ENCODE measurements at places on chromosomes 7 and 10.

GRCh38 chr10:28915989-28916588 lies 238.8 kb downstream of the BAMBI start:
- H3K4me3 ChIP-seq: no peak overlapping the region
- H3K27ac ChIP-seq: no peak overlapping the region
- peaks cover 5% of the 10 kb centered on the region for H3K27me3 ChIP-seq
- DNase-seq: no peak
- H3K4me1 ChIP-seq: no peaks in the 10 kb centered on the region

GRCh38 chr7:30240106-30240800 lies 44.1 kb upstream of the ZNRF2 start:
- peak overlapping the region; percentile 20 for H3K27ac ChIP-seq
- H3K4me3 ChIP-seq: peak overlapping the region; percentile 30
- peaks cover 35% of the 10 kb centered on the region for H3K4me1 ChIP-seq
- H3K36me3 ChIP-seq: no peaks in the 10 kb centered on the region

- DNase-seq: no peak
- no peak overlapping the region for H3K4me3 ChIP-seq
- H3K4me1 ChIP-seq: no peaks in the 10 kb centered on the region
- no peak overlapping the region for H3K27ac ChIP-seq
- no peaks in the 10 kb centered on the region for H3K27me3 ChIP-seq
Measured at GRCh38 chr7:145643981-145644380, 472.6 kb upstream of the CNTNAP2 start.

- no peaks in the 10 kb centered on the region for H3K27me3 ChIP-seq
- H3K4me1 ChIP-seq: peaks cover 42% of the 10 kb centered on the region
- H3K27ac ChIP-seq: peak overlapping the region; percentile 37
- peaks cover 24% of the 10 kb centered on the region for H3K36me3 ChIP-seq
- H3K4me3 ChIP-seq: no peak overlapping the region
Measured at GRCh38 chr10:50326757-50327701, 75.7 kb upstream of the ASAH2 start.

GRCh38 chr7:22390516-22390915 lies 33.6 kb upstream of the RAPGEF5 start:
- H3K27ac ChIP-seq: no peak overlapping the region
- peaks cover 11% of the 10 kb centered on the region for H3K27me3 ChIP-seq
- H3K36me3 ChIP-seq: no peaks in the 10 kb centered on the region
- H3K4me1 ChIP-seq: peaks cover 5% of the 10 kb centered on the region
- no peak for DNase-seq
- H3K4me3 ChIP-seq: no peak overlapping the region

- H3K4me3 ChIP-seq: no peak overlapping the region
- DNase-seq: no peak
- H3K36me3 ChIP-seq: no peaks in the 10 kb centered on the region
Measured at GRCh38 chr10:32851301-32851700, 106.7 kb downstream of the ITGB1 start.

DNA sequence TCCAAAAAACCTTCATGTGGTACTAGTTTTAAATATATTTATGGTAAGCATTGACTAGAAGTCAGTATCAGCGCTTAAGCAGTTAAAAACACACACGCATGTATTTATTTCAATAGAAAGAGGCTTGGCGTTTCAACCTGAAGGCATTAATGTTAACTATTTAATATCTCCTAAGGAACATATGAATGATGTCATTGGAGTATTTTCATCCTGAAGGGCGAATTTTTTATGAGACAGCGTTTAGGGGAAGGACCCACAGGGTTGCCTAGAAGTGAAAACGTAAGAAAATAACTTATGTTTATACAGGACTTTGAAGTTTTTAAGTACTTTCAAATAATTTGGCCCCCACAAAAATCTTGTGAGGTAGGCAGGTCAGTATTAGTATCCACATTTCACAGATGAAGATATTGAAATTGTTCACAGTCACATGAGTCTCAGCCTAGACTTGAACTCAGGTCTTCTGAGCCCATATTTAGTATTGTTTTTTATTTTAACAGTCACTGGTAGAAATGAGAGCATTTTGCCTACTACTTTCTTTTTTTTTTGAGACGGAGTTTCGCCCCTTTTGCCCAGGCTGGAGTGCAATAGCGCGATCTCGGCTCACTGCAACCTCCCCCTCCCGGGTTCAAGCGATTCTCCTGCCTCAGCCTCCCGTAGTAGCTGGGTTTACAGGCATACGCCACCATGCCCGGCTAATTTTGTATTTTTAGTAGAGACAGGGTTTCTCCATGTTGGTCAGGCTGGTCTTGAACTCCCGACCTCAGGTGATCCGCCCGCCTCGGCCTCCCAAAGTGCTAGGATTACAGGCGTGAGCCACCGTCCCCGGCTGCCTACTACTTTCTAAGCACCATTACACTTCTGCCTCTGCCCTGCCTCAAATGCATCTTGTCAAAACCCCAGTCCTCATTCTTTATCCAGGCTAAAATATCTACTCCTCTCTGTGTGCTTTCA lies 1.8 kb downstream of the SLK start:
- DNase-seq: no peak
- peaks cover 41% of the 10 kb centered on the region for H3K4me1 ChIP-seq
- no peaks in the 10 kb centered on the region for H3K27me3 ChIP-seq
- H3K27ac ChIP-seq: no peak overlapping the region
- H3K4me3 ChIP-seq: peak overlapping the region; percentile 86
- peaks cover 4% of the 10 kb centered on the region for H3K36me3 ChIP-seq

DNA sequence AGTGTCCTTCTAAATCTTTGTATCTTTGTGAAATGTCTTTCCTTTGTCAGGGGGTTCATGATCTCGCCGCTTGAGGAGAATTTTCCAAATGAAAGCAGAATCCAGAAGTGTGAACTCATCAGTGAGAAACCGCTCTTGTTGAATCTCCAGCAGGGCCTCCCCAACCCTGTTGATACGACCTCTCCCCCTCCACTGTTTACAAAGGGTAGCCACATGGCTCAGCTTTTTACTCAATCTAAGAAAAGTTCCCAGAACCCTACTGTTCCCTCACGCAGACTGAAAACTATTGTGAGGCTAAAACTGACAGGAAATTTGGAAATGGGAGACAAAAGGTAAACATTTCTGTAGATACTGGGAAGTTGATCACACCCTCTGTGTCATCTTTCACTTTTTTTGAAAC lies 73.9 kb downstream of the SEMA3C start:
- no peak overlapping the region for H3K27ac ChIP-seq
- H3K4me3 ChIP-seq: no peak overlapping the region
- no peaks in the 10 kb centered on the region for H3K36me3 ChIP-seq
- no peaks in the 10 kb centered on the region for H3K27me3 ChIP-seq
- no peaks in the 10 kb centered on the region for H3K4me1 ChIP-seq

DNA sequence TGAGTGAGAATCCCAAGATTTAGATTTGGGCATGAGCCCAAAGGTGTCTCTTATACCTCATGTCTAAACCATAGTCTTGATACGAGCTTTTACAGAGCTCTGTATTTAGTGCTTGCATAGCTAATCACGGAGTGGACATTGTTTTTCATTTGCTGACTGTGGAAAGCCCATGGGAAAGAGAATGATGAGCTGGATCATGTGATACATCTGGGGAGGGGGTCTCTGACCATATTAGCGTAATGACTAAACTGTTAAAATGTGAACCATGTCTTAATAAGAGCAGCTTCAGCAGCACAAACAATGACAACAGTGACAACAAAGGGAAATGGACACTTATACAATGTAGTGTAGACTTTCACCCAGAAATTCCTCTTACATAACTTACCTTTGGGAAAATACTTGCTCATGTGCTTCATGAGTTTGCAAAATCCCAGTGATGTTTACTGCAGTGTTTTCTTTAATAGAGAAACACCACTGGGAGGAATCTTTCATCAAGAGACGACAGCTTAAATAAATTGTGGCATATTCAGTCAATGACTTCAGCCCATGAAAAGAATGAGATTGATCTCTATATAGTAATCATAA lies 44.0 kb upstream of the ITGB1 start:
- H3K36me3 ChIP-seq: no peaks in the 10 kb centered on the region
- H3K4me1 ChIP-seq: no peaks in the 10 kb centered on the region
- DNase-seq: no peak
- H3K4me3 ChIP-seq: no peak overlapping the region
- peaks cover 6% of the 10 kb centered on the region for H3K27me3 ChIP-seq

DNA sequence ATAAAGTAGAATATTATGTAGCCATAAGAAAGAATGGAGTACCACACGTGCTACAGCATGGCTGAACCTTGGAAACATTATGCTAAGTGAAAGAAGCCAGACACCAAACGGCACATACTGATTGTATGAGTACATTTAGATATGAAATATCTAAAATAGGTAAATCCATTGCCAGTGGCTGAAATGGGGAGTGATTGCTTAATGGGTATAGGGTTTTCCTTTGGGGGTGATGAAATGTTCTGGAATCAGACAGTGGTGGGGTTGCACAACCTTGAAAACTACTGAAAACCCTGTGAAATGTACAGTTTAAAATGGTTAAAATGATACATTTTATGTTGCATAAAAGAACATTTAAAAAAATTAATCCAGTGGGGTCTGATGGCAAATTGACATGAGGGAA lies 667.9 kb downstream of the AUTS2 start:
- DNase-seq: no peak
- peaks cover 1% of the 10 kb centered on the region for H3K4me1 ChIP-seq
- no peaks in the 10 kb centered on the region for H3K27me3 ChIP-seq
- no peak overlapping the region for H3K27ac ChIP-seq
- H3K36me3 ChIP-seq: no peaks in the 10 kb centered on the region

DNA sequence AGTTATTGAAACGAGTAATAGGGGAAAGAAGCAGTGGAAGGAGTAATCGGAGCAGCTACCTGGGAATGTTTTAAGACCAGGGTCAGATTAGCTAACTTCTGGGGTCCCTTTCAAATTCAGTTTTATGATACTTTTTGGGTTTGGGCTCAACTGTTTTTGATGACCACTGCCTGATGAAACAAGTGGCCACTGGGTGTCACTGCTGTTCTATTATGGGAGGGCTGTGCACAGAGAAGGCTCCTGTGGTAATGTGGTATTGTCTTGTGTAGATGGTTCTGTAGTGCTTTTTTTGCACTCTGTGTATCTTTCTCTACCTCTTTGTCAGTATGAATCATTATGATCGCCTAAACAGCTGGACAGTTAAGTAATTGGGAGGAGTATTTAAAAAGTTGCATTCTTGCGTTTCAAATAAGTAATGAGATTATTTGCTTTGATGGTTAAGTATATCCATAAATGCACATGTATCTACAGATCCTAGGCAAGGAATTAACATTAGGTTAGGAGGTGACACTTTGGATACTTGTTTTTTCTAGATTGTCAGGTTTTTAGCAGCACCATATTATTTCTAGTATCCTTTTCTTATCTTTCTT lies 128.4 kb downstream of the ABCA13 start:
- no peaks in the 10 kb centered on the region for H3K4me1 ChIP-seq
- no peak overlapping the region for H3K27ac ChIP-seq
- peaks cover 4% of the 10 kb centered on the region for H3K27me3 ChIP-seq

GRCh38 chr7:128027485-128027980 lies 3.7 kb downstream of the LRRC4 start:
- H3K36me3 ChIP-seq: peaks cover 58% of the 10 kb centered on the region
- peaks cover 14% of the 10 kb centered on the region for H3K4me1 ChIP-seq
- H3K27ac ChIP-seq: no peak overlapping the region
- no peak overlapping the region for H3K4me3 ChIP-seq
- DNase-seq: no peak

DNA sequence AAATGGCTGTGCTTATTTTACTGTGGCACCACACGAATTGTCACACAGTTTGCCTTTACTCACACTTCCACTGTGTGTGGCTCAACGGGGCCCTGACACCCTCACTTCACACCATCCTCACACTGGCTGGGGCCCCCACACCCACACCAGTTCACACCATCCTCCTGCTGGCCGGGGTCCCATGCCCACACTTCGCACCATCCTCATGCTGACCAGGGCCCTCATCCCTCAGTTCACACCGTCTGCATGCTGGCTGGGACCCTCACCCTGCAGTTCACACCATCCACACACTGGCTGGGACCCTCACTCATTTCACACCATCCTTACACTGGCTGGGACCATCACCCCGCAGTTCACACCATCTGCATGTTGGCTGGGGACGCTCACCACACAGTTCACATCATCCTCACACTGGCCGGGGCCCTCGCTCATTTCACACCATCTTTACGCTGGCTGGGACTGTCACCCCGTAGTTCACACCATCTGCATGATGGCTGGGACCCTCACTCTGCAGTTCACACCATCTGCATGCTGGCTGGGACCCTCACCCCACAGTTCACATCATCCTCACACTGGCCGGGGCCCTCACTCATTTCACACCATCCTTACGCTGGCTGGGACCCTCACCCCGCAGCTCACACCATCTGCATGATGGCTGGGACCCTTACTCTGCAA lies 36.0 kb downstream of the BRI3 start:
- H3K27ac ChIP-seq: no peak overlapping the region
- H3K4me1 ChIP-seq: peaks cover 40% of the 10 kb centered on the region

Measured in stimulated activated naive B cell treated with anti-CD40 and anti-IgM and Interleukin-4, amounts not matched to agents 10 μg/mL and 1 μg/mL and 100 μg/mL, for 72 hours (primary cell).